Islet precursor cell (in vitro differentiated cells): ENCODE measurements at places on chromosomes 12 and 14.
A peak's percentile ranks its signal among the peaks of the same experiment; 100 is the strongest.

DNA sequence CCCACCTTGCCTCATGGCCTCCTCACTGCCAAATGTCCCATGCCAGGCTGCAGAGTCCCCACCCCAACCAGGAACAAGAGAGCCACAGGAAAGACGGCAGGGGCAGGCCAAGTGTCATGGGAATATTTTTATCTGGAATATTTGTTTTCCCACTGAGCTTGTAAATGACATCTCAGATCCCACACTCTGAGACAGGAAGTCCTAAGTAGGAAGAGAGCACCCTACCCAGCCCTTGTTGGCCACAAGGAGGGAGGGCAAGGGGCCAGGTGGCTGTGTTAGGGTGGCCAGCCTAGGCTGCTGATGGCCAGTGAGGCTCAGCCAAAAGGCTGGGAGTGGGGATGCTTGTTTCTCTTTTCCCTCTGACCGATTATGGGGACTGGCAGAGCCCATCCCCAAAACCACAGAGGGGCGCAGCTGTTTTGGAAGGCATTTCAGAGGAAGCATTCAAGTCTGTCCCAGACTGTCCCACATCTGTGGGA is 7.7 kb upstream of the MEG3 start:
- no peak for DNase-seq

- peak; percentile 79 for DNase-seq
These were observed 34.3 kb upstream of the GAS2L3 start for GRCh38 chr12:100539202-100539601.

DNA sequence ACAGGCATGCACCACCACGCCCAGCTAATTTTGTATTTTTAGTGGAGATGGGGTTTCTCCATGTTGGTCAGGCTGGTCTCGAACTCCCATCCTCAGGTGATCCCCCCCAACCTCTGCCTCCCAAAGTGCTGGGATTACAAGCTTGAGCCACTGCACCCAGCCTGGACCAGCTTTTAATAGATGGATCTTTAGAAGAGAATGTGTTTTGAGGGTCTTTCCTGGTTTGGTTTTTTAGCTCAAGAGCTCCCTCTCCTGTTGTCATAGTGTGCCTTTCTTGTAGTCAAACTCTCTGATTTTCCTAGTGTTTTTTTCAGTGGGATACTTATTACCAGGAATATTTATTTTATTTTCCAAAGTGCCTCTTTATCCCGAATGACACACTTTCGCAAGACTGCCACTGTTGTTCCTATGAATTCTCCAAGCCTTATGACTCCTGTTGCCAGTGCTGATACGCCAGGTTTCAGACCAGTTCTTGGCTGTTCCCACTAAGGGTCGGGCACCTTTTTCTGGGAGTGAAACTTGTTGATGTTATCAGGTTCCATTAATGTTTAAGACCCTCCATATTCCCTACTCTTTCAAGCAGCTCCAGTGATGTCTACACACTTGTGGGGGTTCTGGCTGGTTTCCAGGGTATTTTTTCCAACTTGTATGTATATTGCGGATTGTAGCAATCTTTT is 31.5 kb upstream of the LIMA1 start:
- peak; percentile 37 for DNase-seq

DNA sequence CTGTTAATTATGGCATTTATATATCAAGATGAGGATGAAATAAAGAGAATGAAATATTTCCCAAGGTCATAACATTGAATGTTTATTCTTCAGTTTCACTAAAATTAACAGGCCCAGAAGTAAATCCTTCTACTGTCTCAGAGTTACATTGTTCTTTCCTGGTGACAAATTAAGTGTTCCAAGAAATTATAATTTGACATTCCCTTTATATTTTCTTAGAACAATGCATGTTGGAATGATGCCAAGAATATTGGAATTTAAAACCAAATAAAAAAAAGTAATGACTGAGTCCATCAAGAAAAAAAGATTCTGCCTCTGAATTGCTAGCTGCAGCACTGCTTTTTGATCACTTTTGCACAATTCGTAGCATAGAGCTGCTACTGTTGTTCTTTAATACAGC is 152.1 kb downstream of the METTL25 start:
- DNase-seq: no peak

- DNase-seq: no peak
These were observed 119.1 kb upstream of the PZP start for GRCh38 chr12:9327320-9327719.

GRCh38 chr12:49972129-49972528 is 618 bp upstream of the AQP6 start:
- DNase-seq: no peak

GRCh38 chr14:63486738-63487137 is 56.4 kb downstream of the PPP2R5E start:
- no peak for DNase-seq

DNA sequence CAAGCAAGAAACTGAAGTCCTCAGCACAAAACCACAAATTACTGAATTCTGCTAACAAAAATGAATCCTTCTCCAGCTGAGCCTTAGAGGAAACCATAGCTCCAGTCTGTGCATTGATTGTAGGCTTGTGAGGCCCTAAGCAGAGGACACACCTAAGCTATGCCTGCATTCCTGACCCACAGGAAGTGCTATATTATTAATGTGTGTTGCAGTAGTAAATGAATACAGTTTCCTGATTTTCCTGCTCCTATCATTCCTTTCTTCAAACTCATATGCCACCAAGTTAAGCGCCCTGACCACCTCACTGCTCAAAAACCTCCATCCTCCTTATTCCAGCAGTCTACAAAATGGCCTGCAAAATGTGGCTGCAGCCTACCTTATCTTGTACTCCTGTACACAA is 151.9 kb upstream of the ABCD2 start:
- DNase-seq: no peak

- peak; percentile 54 for DNase-seq
These were observed 47.7 kb downstream of the ANO6 start for GRCh38 chr12:45263587-45263986.

DNA sequence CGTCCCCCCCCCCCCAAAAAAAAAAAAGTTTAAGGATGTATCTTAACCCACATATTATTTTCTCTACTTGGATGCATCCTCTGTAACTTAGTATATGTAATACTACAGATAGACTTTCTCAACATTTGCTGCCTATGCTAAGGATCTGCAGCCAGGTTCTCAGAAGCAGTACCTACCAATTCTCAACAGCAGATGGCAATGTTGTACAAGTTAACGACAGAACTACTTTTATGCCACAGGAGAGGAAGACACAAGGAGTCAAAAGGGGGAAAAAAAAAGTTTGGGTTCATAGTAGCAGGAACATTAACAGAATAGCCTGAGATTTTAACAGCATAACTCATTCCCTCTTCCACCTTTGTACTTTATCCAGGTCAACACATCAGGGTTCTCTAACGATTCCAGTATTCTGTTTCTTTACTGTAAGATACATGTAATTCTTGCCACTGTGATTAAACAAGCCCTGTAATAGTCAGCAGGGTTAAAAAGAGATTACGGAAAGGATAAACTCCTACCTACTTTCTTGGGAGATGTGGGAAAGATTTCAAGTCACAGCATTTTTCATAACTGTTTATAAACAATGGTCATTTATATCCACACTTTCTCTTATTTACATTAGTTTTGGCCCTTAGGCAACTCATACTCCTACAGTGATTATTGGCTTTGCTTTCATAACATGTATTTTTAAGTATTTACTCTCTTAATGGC is 5.7 kb upstream of the NEK9 start:
- peak; percentile 71 for DNase-seq

- peak; percentile 87 for DNase-seq
These were observed at the start of gene MFAP5 for GRCh38 chr12:8662593-8662992. MFAP5 (minus strand) TSS chr12:8662826; CDS start chr12:8662104, 722 bp downstream.

DNA sequence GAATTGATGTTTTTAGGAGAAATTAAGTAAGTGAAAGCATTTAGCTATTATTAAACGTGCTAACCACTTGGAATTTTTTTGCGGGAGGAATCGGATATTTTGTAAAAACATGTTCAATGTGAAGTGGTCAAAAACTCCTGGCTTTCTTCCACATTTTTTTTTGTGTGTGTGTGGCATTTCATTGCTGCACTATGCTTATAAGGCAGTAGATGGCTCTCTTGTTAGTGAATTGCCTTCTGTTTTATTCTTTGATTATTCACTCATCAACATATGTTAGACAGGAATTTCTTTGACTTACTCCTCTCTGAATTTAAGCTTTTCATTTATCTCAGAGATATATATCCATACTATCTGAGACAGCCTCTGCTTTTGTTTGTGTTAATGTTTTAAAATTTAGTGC is 71.3 kb downstream of the DERA start:
- DNase-seq: no peak

- no peak for DNase-seq
These were observed 21.1 kb downstream of the IRF2BPL start for GRCh38 chr14:77007183-77007974.

DNA sequence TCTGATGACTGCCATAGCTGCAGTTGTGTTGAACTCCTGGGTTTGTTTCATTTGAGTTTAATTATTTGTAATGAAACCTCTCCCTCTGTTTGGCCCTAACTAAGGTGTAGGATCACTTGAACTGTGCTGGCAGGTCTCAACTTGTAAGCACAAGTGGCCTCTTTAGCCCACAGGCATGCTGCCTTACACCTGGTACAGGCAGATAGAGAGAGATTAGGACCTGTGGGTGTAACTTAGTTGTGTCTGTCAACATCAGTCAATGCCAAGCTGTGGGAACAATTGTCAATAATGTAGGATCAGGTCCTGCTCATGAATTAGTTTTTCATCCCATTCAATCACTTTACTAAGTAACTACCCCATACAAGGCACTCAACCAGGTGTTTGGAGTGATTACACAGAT is 263.0 kb upstream of the G2E3 start:
- no peak for DNase-seq

- no peak for DNase-seq
These were observed 27.5 kb upstream of the MDM1 start for GRCh38 chr12:68359674-68360073.

DNA sequence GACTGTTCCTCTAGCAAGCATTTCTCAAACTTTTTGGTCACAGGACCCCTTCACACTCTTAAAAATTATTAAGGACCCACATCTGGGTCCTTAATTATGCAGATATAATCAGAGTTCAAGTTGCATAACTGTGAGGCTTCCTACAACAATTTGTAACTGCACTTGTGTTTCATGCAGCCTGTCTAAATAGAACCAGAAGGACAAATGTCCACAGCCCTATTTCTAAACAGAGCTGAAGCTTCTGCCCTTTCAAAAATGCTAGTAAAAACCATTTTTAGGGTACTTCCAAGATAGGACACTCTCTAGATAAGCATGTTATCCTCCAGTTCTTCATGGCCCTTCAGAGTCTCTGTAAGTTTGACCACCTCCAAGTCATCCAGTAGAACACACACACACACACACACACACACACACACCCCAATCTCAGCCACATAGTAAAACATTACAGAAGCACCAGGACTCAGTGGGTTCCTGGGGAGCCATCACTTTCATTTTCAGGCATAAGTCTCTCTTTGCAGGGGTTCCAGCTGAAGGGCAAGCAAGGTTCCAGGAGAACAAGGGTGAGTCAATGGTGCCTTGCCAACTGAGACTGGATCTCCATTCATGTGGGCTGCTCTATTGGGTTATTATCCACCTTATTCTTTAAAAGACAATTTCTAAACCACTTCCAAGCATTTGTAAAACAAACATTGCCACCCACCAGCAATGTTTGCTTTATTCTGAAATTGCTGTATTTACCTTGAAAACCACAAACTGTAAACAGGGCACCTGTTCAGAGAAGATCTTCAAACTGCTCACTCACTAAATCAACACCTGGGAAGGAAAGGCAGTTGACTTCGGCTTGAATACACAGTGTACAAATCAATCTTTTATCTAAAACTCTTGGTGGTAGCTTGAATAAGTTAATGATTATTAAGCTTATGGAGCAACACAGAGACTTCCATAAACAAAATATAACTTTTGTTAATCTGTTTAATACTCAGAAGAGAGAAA is 64.1 kb downstream of the ITPR2 start:
- DNase-seq: no peak

DNA sequence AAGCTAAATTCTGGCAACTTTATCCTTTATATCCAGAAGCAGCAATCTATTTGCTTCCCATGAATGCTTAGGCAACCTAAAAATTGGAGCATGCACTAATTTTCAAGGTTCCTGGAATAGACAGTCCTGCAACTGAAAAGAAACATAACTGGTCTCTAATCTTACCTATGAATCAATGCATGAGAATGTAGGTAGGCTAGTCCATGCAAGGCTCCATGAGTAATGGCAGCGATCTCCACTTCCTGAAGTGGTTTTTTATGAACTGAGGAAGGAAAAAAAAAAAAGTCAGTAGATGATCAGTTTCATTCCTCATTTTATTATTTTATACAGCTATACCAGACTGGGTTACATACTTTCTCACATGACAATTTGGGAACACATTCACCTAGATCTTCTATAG is 102.0 kb downstream of the PEBP1 start:
- no peak for DNase-seq

- peak; percentile 20 for DNase-seq
These were observed 371.7 kb downstream of the DPF3 start for GRCh38 chr14:72521968-72522741.

- no peak for DNase-seq
These were observed 158.3 kb downstream of the CACNA1C start for GRCh38 chr12:2211119-2211518.

GRCh38 chr12:49761677-49762467 is 20.5 kb downstream of the TMBIM6 start:
- DNase-seq: no peak

GRCh38 chr12:70698345-70698744 is 61.1 kb upstream of the PTPRB start:
- no peak for DNase-seq

GRCh38 chr14:100546051-100546443 is 41.2 kb downstream of the BEGAIN start:
- no peak for DNase-seq

DNA sequence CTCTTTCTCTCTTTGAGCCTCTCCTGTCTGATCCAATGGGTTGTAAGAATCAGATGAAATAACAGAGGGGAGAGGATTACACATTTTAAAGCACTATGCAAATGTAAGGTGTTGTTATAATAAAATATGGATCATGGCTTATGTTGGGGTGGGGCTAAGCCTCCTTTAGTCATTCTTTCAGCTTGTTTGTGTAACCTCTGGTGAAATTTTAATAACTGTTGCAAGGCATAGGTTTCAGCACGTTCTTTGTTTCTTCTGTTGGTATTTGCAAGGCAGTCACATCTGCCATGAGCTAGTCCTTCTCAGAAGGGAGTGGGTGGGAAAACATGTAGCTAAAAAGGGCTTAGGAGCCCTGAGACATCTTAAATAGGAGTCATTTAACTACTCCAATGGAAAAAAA is 74.8 kb upstream of the FRMD6 start:
- DNase-seq: no peak

GRCh38 chr14:78356391-78356790 is 186.2 kb downstream of the NRXN3 start:
- no peak for DNase-seq

GRCh38 chr14:103535081-103535890 is 6.3 kb downstream of the TRMT61A start:
- no peak for DNase-seq

- peak; percentile 92 for DNase-seq
These were observed 179.6 kb upstream of the DIO2 start for GRCh38 chr14:80390906-80391305.

- peak; percentile 53 for DNase-seq
These were observed 223.1 kb upstream of the CAND1 start for GRCh38 chr12:67046062-67046461.
